ENCODE measurements at places on chromosomes 16 and 17.

- DNase-seq: no peak
Observed at GRCh38 chr17:41020336-41020735, 6.7 kb downstream of the KRTAP1-5 start.

DNA sequence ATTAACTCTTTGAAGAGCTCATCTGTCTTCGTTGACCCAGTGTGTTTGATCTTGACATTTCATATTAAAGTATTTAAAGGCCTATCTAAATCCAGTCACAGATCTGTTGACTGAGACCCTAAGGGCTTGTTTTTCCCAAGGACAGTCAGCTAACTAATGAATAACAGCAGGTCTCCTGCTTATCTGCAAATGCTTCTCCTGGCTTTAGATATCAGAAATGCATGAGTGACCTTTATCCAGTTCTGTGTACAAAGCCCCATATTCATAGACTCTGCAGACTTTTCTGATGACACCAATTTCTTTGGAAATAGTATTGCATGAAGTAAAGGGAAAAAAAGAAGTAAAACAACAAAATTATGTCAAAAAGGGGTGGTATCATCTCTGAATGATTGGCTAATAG is 70.3 kb downstream of the YPEL2 start:
- no peak for DNase-seq

DNA sequence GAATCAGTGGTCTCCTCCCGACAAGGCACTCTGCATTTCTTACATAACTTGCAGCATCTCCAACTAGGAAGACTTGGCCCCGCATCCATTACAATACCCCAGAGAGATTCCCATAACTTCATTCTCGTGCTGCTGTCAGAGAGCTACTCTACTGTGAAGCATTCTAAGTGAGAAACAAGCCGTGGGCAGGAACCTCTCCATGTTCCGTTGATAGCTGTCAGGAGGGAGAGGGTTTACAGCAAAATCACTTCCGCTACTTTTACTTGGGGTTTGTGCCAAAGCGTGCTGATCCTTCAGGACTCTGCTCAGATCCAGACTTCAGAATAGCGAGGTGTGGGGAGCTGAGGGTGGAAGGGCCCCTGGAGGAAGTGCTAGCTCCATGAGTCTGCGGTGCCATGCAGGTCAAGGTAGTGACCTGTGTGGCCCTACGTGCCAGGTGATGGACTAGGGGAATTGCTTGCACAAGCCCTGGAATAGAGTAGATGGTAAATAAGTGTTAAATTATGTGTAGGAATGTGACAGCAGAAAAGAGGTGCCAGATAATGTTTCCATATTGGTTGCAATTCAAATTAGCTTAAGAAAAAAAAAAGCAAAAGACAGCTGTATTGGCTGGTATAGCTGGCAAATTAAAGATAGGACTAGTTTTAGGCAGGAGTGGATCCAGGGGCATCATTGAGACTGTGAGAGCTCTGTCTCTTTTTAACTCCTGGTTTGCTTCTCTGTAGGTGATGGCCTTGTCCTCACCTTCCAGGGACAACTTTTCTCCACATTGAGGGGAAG is 358.5 kb upstream of the ERCC4 start:
- DNase-seq: no peak

- no peak for DNase-seq
Observed at GRCh38 chr17:44997733-44998520, 29.8 kb upstream of the C1QL1 start.

- DNase-seq: no peak
Observed at GRCh38 chr16:22250522-22250921, 44.4 kb downstream of the EEF2K start.

Data from OCI-M1 (cell line).